ENCODE measurements at places on chromosomes 3 and 15. TPM values are rescaled to one million over a fixed set of nuclear protein-coding genes. Genes with fewer than 3 reads are reported as not detected.

CASR gene
- total RNA-seq: not detected

LRTM1 gene
- not detected for total RNA-seq

GP9 gene
- not detected for total RNA-seq

GRCh38 chr3:65938676-65939075 is 100.0 kb downstream of the MAGI1 start:
- no peak for DNase-seq

GRCh38 chr3:113287111-113287802 is 75.9 kb downstream of the BOC start:
- DNase-seq: no peak

- no peak for DNase-seq
These were observed 177.0 kb downstream of the OR4M2 start for GRCh38 chr15:22257047-22258008.

GRCh38 chr3:67301556-67301955 is 303.4 kb downstream of the KBTBD8 start:
- DNase-seq: no peak

DNA sequence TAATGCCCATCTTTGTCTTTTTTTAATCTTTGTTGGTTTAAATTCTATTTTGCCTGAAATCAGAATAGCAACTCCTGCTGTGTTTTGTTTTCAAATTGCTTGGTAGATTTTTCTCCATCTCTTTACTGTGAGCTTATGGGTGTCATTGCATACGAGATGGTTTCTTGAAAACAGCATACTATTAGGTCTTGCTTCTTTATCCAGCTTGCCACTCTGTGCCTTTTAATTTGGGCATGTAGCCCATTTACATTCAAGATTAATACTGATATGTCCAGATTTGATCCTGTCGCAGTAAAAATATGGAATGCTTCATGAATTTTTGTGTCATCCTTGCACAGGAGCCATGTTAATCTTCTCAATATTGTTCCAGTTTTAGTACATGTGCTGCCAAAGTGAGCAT is 316.6 kb downstream of the CGGBP1 start:
- DNase-seq: no peak

- no peak for DNase-seq
These were observed 948.1 kb downstream of the FHIT start for GRCh38 chr3:60303160-60303559.
